Thoracic aorta (tissue), 2 donors: ENCODE measurements at places on chromosomes 11 and 22. TPM values are rescaled to one million over a fixed set of nuclear protein-coding genes. Genes with fewer than 3 reads are reported as not detected.

- no peak overlapping the region for H3K27ac ChIP-seq
- H3K36me3 ChIP-seq = no peaks in the 10 kb centered on the region
- no peak overlapping the region for H3K4me3 ChIP-seq
- no peaks in the 10 kb centered on the region for H3K27me3 ChIP-seq
- peaks cover 15% of the 10 kb centered on the region for H3K4me1 ChIP-seq
These were observed 89.7 kb downstream of the ZC3H12C start for GRCh38 chr11:110182886-110183285.

DEUP1 gene
- not detected for total RNA-seq

OR52I2 gene
- total RNA-seq = not detected

OR8D1 gene
- total RNA-seq = not detected

DNA sequence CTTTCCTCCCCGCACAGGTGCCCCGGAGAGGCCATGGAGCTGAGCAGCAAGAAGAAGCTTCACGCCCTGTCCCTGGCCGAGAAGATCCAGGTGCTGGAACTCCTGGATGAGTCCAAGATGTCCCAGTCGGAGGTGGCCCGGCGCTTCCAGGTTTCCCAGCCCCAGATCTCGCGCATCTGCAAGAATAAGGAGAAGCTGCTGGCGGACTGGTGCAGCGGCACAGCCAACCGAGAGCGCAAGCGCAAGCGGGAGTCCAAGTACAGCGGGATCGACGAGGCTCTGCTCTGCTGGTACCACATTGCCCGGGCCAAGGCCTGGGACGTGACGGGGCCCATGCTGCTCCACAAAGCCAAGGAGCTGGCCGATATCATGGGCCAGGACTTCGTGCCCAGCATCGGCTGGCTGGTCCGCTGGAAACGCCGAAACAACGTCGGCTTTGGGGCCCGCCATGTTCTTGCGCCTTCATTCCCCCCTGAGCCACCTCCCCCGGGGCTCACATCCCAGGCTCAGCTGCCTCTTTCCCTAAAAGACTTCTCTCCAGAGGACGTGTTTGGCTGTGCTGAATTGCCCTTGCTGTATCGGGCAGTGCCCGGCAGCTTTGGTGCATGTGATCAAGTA lies 1.3 kb downstream of the TIGD3 start:
- H3K27me3 ChIP-seq = no peaks in the 10 kb centered on the region
- H3K27ac ChIP-seq = no peak overlapping the region
- peaks cover 18% of the 10 kb centered on the region for H3K4me1 ChIP-seq
- H3K4me3 ChIP-seq = peak overlapping the region; percentile 72
- peaks cover 18% of the 10 kb centered on the region for H3K36me3 ChIP-seq
- DNase-seq = no peak

GRCh38 chr11:111557425-111558111 lies 17.0 kb downstream of the LAYN start:
- H3K27me3 ChIP-seq = no peaks in the 10 kb centered on the region
- no peak for DNase-seq
- H3K27ac ChIP-seq = peak overlapping the region; percentile 77

GRCh38 chr22:31106731-31107177 lies 614 bp downstream of the SELENOM start:
- H3K36me3 ChIP-seq = no peaks in the 10 kb centered on the region
- H3K27me3 ChIP-seq = no peaks in the 10 kb centered on the region

KDM4E gene
- not detected for total RNA-seq
